Suppressor macrophage treated with lipopolysaccharide for 1 hour (primary cell): ENCODE measurements at places on chromosomes 16 and 17.
A peak's percentile ranks its signal among the peaks of the same experiment; 100 is the strongest.

DNA sequence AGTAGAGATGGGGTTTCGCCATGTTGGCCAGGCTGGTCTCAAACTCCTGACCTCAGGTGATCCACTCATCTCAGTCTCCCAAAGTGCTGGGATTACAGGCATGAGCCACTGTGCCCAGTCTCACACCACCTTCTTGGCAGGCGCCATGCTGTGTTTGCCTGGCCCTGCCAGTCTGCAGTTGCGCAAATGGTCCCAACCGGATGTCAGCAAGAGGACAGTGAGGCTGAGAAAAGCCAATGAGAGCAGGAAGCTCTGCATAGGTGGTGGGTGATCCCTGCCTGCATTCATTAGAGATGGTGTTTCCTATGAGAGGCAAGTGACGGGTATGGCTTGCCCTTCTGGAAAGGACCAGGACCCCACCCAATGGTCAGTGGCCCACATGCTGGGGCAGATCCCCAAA lies 59.3 kb downstream of the PECAM1 start:
- no peak for DNase-seq

DNA sequence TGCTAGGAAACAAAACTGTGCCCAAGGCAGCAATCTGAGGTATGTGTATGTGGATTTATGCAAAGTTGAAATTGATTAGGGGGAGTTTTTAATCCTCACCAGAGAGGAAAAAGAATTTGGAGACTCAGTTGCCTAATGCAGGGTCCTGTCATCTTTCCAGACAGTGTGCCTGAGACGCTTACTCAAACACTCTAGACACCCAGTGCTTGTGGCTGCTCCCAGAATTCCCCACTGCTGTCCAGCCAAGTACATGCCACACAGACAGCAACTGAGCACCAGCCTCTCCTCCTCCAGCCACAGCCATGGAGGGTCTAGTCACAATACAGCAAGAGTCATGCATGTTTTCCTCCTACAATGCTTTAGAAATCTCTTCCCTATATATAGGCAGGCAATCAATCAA lies 118.1 kb downstream of the HIC1 start:
- DNase-seq, result no peak

- no peak for DNase-seq
Observed at GRCh38 chr16:10388988-10389387, 3.1 kb downstream of the ATF7IP2 start.

DNA sequence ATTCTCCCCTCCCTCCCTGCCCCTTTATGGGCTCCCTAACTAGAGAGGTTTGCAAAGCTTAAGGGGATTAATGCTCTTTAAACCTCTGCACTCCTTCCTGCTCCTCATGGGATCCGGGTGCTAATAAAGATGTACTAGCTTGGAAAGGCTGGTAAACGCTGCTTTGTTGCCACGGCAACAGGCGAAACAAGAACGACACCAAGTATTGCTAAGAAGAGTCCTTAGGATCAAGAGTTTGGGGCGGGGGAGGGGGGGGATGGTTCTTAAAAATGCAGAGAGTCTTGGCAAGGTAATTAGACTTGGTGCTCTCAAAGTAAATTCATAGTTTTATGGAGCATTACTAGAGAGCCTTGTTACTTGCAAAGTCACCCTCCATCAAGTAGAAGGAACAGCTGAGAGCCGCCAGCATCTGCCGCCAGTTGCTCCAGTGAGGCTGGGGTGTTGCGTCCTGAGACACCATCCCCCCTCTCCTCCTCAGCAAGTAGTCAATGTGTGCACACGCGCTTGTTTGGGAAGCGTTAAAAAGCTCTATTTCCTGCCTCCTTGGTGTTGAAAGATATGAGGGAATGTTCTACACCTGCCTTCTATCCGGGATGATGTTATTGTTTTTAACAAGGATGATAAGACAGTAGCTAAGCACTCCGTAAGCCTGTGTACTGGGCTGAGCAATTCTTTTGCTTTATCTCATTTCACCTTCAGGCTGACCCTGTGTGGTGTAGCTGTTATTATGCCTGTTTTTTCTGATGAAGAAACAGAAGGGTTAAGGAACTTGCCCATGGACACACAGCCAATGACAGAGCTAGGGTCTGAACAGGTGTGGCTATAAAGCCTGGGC lies 190.9 kb downstream of the CCDC182 start:
- no peak for DNase-seq

DNA sequence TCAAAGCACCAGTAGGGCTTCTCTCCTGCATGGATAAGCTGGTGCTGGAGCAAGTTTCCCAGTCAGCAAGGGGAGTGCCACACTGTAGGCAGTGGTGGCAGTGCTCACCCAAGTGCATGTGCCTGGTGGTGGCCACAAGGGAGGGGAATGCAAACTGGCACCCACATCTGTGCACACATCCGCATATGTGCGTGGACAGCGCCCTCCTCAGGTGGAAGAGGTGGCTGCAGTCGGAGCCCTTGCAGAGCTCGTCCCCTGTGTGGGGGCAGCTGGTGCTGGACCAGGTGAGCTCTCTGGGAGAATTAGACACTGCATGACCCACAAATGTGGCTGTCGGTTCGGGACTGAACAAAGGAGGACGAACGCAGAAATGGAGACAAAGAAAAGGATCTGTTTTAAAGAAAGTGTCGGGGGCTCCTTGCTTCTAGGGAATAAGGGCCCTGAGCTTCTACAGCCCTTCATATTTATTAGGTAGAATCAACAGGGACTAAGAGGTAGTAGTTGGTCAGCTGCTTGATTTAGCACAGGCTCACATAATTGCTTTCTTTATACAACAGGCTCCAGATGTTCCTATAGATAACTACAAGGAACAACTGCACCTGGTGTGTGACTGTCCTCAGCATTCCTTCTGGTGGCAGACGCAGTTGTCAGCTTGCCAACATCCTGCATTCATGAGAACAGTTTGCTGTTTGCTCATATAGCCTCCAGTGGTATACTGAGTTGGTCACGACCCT lies 5.3 kb upstream of the ZNF689 start:
- peak; percentile 86 for DNase-seq

DNA sequence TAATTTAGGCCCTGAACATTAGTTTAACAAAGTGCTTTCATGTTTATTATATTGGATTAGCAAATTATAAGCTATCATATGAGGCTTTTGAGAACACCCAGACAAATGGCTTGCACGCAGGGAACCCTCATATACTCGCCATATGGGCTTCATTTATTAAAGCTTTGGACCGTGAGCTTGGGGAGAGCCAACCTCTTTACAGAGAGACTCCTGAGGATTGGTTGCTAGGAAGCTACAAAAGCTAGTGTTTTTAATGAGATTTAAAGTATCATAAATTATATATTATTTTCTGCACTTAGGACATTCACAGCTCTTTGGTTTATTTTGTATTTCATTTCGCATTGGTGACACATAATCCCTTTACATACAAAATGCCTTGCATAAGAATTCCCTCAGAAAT lies 193.8 kb upstream of the TOX3 start:
- DNase-seq, result no peak

DNA sequence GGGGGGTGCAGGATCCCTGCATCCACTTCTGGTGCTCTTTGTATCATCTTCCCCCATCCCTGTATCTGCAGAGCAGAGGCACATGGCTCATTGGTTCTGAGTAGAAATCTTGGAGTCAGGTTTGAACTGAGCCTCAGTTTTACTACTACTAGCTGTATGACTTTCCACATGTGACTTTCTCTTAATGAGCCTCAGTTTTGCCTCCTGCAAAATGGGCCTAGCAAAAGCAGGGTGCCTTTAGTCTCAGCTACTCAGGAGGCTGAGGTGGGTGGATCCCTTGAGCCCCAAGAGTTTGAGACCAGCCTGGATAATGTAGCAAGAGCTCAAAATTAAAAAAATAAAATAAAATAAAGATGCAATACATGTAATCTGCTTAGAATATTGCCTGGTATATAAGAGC lies 81.4 kb downstream of the SDR42E1 start:
- DNase-seq, result no peak

DNA sequence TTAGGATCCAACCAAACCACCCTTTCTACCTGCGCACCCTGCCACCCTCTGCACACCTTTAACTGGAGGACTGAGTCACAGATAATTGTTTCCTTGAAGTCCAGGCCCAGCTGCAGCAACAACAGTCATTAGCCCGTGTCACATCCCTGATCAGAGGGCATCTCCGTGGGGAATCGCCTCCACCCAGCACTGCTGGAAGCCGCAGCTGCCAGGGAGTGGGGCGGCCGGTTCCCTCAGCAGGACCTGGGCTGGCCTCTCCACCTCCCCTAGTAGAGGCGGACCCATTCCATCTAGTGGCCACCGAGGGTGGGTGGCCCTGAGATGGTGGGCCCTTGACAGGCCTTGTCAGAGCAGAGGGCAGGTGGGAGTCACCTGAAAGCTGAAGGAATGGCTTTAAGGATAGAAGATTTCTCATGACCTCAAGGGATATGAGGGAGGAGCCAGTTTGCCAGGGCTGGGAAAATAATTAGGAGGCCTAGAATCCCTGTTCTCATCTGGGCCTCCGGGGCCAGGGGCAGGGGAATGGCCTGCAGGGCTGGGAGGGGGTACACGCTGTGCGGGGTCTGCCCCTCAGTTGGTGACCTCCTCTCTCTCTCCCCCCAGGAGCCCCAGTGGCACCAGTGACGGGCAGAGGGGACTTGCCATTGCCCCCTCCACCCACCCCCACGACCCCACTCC lies 6.2 kb downstream of the PRSS53 start:
- DNase-seq, result no peak

DNA sequence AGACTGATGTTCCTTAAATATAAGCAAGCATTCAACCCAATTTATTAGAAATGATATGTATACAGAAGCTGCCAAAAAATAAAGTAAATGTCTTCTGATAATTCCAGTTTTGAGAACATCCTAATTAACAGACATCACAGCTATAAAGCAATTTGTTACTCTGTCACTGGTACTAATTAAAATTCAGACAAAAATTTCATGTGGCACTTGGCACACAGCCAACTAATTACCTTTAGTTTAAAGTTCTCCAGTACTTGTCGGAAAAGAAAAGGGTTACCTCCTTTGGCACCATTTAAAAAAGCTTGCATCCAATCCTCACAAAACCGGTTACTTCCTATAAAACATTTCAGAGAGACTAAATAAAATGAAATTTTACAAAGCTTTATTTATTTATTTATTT lies 8.8 kb downstream of the C17orf75 start:
- DNase-seq, result no peak

DNA sequence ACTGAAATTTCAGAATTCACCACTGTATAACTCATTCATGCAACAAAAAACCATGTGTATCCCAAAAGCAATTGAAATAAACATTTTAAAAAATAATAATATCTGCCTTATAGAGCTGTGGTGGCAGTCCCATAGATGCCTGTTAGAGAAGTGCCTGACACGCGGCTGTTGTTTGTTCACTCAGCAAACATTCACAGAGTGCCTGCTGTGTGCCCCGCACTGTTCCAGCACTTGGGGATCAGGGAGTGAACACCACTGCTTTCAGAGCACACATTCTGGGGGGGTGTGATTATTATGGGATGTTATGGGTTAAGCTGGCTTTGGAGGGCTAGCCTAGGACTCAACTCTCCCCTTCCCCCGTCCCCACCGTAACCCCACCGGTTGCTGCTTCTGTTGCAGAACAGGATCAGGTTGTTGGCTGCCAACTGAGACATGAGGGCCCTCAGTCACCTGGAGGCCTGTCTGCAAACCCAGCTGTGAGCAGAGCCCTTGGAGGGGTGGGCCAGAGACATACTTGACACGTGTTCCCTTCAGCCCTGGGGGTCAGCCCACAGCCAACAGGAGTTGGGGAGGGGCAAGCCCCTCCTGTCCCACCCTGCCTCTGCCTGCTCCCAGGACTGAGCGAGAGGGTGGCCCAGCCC lies 103.3 kb upstream of the CIBAR2 start:
- DNase-seq, result no peak

DNA sequence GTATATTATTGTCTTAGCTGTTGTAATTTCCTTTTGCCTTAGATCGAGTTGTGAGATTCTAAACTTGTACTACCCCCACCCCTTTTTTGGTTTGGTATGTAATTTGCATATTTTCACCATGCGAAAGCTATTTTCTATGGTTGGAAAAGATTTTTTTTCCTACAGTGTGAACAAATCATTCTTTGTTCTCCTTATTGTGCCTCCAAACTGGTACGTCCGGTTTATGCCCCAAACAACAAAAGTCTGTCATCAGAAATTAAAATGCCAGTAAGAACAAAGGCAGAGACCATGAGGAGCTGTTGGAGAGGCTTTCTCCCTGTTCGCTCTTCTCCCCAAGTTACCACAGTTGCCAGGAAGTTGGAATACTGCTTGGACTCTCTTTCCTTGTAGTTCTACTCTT lies 66.1 kb downstream of the BCAS3 start:
- DNase-seq, result no peak

- peak; percentile 86 for DNase-seq
Observed at GRCh38 chr17:40559954-40560591, 5.2 kb downstream of the CCR7 start.

DNA sequence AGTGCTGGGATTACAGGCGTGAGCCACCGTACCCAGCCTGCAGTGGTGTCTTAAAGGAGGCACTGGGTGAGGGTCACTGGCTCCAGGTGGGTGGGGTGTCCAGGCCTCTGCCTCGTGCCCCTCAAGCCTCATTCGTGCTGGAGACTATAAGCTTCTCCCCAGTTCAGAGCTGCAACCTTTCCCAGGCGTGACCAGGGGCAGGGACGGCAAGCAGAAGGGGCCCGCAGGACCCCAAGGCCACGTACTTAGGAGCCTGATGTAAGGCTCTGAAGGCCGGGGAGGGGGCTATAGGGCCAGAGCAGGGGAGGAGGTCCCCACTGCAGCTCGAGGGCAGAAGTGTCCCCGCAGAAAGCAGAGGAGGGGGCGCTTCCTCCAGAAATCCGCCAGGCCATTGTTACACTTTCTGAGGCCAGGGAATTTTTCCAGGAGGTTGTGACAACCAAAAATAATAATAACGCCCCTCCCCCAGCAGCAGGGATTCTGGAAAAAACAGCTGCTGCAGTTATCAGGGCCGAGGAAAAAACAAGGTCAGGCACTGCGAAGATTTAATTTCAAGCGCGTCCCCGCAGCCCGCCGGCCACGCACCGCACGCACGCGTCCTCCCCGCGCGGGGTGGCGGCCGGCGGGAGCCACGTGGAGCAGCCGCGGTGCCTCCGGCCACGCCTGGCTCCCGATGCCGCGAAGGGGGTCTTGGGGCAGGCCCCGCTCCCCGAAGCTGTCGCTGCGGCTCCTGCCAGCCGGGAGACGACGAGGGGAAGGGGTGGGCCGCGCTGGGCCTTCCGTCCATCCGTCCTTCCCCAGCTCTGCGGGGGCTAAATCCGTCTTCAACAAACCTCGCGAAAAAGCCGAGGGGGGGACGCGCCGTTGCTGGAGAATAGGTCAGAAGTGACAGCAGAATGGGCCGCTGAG lies 45.8 kb upstream of the SLC38A10 start:
- DNase-seq, result no peak

DNA sequence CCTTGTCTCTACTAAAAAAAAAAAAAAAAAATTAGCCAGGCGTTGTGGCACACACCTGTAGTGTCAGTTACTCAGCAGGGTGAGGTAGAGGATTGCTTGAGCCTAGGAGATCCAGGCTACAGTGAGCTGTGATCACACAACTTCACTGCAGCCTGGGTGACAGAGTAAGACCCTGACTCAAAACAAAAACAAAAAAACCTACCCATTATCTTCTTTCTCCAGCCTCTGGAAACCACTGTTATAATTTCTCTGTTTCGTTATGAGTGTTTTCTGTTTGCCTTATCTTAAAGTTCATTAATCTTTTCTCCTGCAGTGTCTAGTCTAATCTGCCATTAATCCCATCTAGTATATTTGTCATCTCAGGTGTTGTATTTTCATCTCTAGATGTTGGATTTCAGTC lies 18.6 kb upstream of the CLTC start:
- no peak for DNase-seq

- DNase-seq, result peak; percentile 81
Observed at GRCh38 chr16:16857603-16858283, 478.8 kb downstream of the NPIPA7 start.
